ENCODE measurements at places on chromosomes 6 and 20. TPM values are rescaled to one million over a fixed set of nuclear protein-coding genes. Genes with fewer than 3 reads are reported as not detected.

FRS3 gene
- 5.7 TPM for polyA plus RNA-seq

DNA sequence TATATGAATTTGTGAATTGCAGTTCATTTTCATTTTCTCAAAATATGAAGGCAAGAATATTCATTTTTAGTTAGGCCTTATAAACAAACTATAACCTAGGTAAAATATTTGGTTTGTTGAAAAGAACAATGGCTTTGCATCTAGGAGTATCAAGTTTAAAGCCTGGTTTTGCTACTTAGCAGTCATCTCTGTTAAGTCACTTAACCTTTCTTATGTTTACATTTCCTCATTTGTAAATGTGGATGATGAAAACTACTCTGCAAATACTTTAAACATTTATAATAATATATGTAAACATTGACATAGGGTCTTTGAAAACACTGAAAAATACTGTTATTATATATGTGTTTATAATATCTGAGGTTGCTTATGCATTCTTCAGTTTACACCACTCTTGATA lies 135.5 kb downstream of the CENPW start:
- no peak for DNase-seq

DNA sequence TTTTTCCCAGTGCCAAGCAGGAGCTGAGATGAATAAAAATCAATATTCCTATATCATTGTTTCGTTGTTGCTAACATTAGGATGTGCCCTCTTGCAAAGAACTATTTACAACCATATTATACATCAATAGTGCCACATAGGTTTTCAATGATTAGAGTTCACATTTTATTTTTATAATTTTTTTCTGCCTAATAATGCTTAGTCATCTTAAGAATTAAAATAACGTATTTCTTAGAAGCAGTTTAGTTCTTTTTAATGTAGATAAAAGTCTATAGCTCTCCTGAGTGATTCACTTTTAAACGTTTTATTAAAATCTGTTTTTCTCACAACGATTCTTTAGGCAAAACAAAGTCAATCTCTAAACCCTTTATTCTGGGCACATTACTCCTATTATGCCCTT lies 71.6 kb downstream of the CHD6 start:
- DNase-seq: no peak

DNA sequence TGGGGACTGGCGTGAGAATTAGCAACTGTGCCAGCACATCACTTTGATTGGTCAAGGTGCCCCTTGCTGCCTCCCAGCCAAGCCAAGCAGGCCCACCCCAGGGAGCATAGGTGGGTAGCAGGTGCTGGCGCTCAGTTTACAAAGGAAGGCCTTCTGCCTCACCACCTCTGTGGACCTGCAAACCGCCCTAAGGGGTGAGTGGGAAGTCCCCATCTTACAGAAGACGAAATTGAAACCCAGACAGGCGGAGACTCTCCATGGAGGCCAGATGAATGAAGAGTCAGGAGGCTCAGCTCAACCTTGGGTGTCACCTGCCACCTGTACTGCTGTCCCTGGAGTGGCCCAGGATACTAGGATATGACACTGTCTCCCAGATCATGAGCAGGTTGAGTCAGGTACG lies 21.5 kb upstream of the MAS1L start:
- no peak for DNase-seq

GRCh38 chr6:140226637-140227036 lies 852.2 kb upstream of the CITED2 start:
- peak; percentile 7 for DNase-seq

SLC22A23 gene
- polyA plus RNA-seq: 3.0 TPM

GRCh38 chr6:148700047-148700715 lies 46.6 kb upstream of the UST start:
- no peak for DNase-seq

- DNase-seq: no peak
These were observed 371.4 kb upstream of the ID4 start for GRCh38 chr6:19465760-19466159.

VGLL2 gene
- polyA plus RNA-seq: 111 TPM

FRMD1 gene
- 0.21 TPM for polyA plus RNA-seq

- DNase-seq: no peak
These were observed 155.1 kb downstream of the SASH1 start for GRCh38 chr6:148497717-148498116.

DNA sequence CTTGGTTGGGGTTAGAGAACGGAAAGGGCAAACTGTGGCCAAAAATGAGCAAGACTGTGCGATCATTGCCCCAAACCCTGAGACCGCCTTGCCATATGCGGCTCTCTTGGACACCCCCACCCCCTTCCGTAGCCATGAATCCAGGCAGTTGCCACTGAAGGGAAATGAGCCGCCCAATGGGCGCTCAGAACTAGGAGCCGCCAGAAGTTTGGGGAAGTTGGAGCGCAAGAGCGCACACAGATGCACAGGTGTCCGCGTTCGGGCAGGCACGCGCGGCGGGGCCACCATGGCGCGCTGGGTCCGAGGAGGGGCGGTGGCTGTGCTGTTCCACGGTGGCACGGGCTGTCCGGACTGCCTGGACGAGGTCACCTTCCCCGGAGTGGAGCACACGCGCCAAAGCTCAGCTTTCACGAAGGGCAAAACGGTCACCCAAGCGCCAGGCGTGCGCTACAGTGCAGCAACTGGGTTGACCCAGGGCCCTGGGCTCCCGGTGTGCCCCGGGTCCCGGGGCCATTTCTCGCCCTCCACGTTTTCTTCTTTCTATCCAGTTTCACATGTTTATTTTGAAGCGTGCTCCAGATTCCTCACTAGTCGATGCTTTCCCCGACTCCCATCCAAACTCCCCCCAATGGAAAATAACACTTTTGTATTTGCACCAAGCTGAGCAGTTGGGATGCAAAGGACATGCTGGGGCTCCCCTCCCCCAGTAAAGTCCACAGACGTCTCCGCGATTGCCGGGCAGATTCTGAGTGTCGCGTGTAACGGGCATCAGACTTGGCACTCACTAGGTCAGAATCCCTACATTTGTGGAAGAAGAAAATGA lies 906 bp upstream of the PDE10A start:
- no peak for DNase-seq

DNA sequence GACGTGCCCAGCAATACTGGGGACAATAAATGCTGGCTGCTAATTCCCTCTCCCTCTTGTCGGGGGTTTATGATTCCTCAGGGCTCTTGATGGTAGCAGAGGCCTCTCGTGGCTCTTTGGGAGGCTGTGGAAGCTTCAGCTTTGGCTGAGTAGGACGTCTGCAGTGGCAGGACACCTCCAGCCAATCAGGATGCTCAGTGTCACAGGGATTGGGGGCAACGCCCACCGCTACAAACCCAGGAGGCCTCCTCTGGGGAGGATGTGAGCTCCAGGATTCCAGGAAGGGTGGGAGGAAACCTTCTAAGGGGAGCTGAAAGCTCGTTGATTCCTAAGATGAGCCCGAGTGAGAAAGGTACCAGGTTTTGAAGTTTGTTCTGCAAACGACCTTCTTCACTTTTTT lies 19.4 kb downstream of the RSPO4 start:
- DNase-seq: no peak

DNA sequence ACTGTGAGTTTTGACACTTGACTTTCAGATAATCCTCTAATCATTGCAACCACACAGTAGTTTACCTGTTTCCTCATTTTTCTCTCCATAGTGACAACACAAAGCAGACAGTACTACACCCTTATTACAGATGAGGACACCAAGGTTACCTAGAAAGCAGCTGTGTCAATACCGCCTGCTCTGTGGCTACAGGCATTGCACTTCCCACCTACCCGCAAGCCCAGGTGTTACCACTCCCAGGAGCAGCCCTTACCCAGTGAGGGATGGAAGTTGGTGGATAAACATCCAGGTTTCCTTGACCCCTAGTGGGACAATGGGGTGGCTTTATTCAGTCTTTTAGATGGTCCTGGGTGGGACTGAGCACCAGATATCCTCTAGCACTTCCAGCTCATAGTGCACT lies 503.6 kb downstream of the PTPRT start:
- no peak for DNase-seq

- DNase-seq: no peak
These were observed 36.6 kb upstream of the ADTRP start for GRCh38 chr6:11815231-11815630.

DNA sequence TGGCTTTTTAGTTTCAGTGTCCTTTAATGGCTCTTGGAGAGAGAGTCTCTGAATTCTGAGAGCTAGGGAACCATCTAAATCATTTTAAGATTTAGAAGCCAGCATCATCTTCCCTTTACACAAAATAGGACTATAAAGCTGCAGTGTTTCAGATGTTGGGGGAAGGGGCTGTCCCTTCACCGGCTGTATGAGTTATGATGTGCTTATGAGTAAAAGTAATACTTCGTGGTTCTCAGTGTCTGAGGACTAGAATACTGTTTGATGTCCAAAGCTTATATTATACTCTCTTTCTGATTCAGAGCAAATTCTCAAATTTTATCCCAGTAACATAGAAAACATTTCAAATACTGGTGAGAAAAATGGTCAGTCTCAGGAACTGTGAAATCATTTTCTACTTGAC lies 63.5 kb upstream of the FAM8A1 start:
- no peak for DNase-seq

DNA sequence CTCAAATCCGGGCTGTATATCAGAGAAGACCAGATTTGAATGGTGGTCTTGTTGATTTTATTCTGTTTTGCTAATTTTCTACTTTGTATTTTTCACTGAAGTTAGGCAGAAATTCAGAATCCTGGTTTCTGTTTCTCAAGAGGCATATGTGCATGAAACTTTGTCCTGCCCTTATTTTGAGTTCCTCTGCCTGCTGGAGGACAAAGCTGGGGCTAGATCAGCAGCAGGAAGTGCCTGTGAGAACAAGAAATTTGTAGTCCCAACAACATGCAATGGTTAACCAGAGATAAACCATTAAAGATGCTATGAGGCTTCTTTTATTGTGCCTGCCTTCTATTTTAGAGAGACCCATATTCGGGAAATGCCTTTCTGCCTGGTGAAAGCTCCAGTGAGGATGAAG lies 37.1 kb downstream of the BEND6 start:
- DNase-seq: no peak

DNA sequence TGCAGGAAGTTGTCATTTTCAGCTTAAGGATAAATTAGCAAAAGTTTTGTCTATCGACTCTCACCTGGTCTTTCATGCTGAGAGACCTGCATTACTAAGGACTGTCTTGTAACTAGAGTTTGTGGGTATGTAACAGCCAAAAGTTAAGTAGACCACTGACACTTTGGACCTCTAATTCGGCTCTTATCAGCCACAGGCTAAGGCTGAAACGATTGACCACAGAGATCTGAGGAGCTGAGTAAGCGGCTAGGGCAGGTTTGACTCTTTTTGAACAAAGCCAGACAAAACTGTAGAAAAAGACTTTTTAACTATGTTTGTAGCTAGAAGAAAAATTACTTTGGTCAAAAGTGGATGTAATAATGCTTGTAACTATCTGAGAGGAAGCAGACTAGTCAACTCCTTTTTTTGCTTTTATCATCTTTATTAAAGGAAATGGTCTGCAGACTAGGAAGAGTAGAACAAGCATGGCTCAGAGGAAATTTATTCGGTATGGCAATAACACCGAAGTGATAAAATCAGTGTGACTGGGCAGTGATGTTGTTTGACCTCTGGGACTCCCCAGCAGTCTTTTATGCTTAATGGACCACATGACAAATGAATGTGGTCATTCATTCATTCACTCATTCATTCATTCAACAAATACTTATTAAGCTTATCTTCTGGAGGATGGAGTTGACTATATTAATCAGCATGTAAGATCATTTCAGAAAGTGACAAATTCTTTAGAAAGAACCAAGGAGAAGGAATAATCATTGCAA lies 725.0 kb upstream of the HS3ST5 start:
- no peak for DNase-seq

GRCh38 chr6:54802775-54803634 lies 43.6 kb upstream of the FAM83B start:
- DNase-seq: peak; percentile 3

GPR63 gene
- 1.8 TPM for polyA plus RNA-seq

SLC13A3 gene
- 3.2 TPM for polyA plus RNA-seq

RIMS1 gene
- 0.65 TPM for polyA plus RNA-seq

GRCh38 chr6:156597095-156597494 lies 180.1 kb upstream of the ARID1B start:
- DNase-seq: no peak

PBOV1 gene
- not detected for polyA plus RNA-seq

OPN5 gene
- polyA plus RNA-seq: 0.37 TPM

SLC17A2 gene
- polyA plus RNA-seq: not detected

DNA sequence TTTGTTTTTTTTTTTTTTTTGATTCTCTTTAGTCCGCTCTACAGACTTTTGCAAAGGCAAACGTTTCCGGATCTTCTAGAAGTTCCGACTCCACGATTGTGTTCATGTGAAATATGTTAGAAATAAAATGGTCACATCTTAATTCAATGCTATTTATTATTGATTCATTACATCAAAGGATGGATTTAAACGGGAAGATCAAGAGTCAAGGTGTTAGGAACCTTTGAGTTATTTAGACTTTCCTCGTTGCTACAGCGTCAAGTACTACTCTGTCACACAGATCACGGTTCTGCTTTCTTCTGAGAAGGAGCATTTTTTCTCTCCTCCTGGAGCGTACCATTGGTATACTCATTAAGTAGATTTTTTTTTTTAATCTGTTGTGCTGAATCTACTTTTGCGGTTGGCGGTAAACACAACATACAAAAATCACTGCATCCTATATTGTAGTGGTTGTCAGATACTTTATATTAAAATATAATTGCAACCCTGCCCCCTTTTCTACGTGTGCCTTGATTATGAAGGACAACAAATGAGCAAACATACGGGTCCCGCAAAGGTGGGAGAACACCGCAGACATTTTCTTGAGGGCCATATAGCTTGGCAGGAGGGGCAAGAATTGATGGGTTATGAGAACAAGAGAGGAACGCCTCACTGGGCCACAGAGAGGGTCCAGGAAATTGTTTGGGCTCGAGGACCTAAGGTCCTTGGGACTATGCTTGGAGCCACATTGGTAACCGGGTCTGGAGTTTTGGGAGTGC lies 17.5 kb downstream of the HMGN4 start:
- DNase-seq: no peak

GRCh38 chr6:130385064-130385695 lies 19.4 kb downstream of the TMEM200A start:
- no peak for DNase-seq

- no peak for DNase-seq
These were observed 264.1 kb downstream of the CDC5L start for GRCh38 chr6:44651604-44652003.

DNA sequence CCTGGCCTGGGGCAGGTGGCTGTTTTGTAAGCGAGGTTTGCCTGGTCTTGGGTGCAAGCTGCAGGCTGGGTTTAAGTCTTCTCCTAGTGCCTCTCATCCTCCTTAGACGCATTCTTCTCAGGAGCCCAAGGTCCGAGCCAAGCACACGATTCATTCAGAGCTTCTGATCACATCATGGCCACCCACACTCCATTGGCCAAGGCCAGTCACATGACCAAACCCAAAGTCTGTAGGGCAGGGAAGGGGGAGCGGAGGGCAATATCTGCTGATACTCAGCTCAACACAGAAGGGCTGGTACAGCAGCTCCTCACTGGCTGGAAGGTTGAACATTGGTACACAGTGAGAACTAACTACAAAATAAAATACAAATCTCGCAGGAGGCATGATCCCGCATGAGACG lies 177.2 kb upstream of the AFDN start:
- DNase-seq: no peak

PPP1R14C gene
- polyA plus RNA-seq: 37.0 TPM

TUBB gene
- polyA plus RNA-seq: 890 TPM

FLRT3 gene
- polyA plus RNA-seq: 9.8 TPM

GRCh38 chr6:149271348-149272340 lies 45.9 kb upstream of the TAB2 start:
- no peak for DNase-seq

GRCh38 chr6:31829633-31830283 lies 2.2 kb downstream of the HSPA1B start:
- peak; percentile 57 for DNase-seq

HLA-DOB gene
- 0.61 TPM for polyA plus RNA-seq

LHFPL5 gene
- not detected for polyA plus RNA-seq

Measured in muscle of back (tissue), 13 donors.